ENCODE measurements at places on chromosomes 11 and 22.

DNA sequence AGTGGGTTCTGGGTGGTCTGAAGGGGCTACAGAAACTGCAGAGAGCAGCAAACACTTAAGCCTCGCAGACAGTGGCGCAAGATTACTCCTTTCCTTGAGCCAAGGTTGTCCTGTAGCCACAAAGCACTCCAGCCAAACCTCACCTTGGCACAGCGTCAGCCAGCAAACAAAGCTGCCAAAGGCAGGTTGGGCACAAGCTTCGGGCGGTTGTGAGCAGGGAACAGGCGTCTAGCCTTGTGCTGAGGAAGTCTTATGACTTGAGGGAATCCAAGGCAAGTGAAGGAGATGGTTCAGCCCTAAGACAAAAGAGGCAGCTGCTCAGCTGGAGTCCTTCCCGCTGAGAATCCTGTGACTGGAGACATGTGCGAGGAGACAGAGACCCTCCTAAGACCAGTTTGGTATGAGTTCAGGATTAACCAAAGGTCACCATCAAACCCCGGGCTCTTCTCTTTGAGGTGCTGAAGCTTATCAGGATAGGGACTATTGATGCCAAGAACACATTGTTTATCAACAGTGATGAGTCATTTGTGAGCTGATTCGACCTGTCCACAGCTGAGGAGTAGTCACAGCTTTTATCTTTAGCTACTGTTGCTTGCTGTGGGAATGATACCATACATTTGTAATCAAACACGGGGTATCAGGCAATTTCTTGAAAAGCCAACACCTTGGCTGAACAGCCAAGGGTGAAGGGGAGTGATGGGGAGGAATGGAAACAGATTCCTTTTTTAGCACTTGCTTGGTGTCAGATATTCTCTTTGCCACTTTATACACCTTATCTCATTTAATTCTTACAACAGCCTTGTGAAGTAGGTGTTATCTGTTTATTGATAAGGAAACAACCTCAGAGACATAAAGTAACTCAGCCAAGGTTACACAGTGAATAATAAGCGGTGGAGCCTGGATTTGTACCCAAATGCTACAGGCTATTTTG is 4.6 kb downstream of the ADM start:
- no peak for DNase-seq

GRCh38 chr11:76597533-76598425 is 72.8 kb downstream of the LRRC32 start:
- no peak for DNase-seq

DNA sequence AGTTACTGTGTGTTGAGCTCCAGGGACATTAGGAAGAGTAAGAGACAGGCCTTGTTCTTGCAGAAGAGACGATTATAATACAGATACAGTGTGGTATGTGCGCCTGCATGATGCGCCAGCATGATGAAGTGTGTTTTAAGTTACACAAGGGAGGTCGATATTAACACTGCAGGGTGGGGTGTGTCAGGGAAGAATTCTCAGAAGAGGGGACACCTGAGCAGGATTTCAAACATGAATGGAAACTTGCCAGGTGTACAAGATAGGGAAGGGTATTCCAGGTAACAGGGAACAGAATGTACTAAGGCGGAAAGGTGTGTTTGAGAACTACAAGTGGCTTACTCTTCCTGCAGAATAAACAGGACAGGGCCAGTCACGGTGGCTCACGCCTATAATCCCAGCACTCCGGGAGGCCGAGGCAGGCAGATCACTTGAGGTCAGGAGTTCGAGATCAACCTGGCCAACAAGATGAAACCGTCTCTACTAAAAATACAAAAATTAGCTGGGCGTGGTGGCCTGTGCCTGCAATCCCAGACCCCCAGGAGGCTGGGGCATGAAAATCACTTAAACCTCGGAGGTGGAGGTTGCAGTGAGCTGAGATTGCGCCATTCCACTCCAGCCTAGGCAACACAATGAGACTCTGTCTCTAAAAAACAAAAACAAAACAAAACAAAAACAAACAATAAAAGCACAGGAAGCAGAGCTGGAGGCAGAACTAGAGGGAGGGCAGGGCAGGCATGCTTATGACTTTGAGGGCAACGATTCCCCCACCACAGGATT is 59.0 kb downstream of the SYN3 start:
- no peak for DNase-seq

DNA sequence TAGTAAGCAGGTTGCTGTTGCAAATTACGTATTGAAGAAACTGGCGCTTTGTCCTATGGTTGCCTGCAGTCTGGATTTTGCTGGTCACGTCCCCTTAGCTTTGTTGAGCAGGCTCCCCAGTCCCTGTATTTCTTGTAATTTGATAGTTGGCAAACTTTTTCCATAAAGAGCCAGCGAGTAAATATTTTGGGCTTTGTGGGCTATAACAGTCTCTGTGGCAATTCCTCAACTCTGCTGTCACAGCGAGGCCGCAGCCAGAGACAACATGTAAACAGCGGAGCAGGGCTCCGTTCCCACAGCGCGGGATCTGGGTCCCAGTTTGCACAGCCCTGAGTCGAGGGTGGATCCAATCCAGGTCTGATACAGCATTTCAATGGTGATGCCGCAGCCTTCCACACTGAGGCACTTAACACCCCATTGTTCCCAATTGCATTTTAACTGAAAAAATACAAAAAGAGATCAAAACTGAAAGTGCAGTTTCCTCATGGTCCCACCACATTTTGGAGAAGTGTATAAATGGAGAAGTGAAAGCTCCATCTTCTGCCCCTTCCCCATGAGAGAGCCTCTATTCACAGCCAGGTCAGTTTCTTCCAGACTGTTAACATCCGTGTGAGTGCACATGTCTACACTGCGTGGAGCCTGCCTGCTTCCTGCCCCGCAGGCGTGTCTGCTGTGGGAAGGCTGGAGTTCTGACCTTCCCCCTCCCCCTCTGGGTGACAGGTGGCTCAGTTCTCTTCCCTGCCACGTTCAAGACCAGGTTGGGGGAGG is 89.1 kb downstream of the RPS6KA4 start:
- DNase-seq, result no peak

GRCh38 chr11:72752088-72752914 is at the start of gene ARAP1:
TSS of gene ARAP1 (minus strand) at chr11:72752408. CDS start at chr11:72727128, 25,280 bp downstream.
- DNase-seq, result peak; percentile 43

DNA sequence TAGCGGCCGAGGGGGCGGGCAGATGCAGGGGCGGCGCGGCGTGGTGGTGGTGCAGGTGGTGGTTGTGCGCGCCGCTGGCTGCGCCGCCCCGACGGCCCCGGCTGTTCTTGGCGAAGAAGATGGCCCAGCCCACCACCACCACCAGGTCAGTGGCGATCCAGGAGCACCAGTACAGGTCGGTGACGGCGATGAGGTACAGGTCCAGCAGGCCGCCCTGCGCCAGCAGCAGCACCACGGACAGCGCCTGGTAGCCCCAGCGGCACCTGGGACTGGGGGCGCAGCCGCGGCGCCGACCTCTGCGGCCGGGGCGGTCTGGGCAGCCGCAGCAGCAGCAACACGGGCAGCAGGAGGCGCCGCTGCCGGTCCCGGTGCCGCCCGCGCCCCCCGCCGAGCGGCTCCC is 879 bp downstream of the TMEM121B start:
- DNase-seq, result no peak

DNA sequence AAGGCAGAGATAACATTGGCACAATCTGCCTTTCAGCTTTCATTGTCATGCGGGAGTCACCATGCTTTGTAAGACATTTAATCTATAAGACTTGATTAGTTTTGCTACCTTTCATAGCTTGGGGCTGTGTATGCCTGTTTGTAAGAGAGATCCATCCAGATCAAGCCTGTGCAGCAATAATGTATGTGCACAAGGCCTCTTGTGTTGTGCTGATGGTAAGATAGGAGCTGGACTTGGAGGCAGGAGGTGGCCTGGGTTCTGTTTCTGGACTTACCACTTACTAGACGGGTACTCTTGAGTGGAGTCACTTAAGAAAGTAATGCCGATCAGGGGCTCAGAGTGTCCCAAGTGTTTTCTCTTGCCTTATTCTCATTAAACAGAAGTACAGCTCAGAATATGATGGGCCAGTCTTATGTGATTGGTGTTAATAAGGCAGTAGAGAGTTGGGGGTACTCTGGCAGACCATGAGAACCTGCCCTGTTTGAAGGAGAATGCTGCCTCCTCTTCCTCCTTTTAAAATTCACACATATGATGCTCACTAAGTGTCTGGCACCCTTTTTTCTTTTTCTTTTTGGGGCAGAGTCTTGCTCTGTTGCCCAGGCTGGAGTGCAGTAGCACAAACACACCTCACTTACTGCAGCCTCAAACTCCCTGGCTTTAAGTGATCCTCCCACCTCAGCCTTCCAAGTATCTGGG is 30.9 kb downstream of the PTPRJ start:
- no peak for DNase-seq

GRCh38 chr11:45657496-45658260 is 7.7 kb downstream of the CHST1 start:
- no peak for DNase-seq

- DNase-seq, result no peak
These were observed 15.1 kb downstream of the P2RY2 start for GRCh38 chr11:73233211-73233610.

DNA sequence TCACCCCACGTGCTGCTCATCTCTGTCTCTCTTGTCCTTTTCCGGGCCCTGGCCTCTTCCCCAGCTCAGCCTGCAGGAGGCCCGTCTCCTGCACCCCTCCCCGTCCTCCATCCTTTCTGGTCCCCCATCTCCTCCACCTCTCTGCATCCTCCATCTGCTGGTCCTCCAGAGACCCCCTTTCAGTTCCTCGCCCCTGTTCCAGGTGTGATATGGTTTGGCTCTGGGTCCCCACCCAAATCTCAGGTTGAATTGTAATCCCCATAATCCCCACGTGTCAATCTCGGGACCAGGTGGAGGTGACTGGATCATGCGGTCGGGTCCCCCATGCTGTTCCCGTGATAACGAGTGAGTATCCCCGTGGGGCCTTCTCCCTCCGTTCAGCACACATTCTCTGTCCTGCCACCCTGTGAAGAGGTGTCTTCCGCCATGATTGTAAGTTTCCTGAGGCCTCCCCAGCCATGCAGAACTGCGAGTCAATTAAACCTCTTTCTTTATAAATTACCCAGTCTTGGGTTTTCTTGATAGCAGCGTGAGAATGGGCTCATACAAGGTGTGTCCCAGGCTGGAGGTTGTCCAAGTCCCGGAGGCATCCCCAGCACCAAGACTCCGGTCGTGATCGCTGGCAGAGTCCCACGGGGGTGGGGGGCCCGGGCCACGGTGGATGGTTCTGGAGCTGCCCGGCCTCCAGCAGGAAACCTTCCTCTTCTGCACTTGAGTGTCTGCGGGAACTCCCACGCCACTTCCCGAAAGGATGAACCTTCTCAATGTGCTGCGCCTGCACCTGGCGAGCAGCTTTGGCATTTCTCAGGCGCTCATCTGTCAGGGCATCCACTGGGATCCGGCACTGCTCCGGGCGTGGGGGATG is 29.0 kb upstream of the TOLLIP start:
- no peak for DNase-seq

DNA sequence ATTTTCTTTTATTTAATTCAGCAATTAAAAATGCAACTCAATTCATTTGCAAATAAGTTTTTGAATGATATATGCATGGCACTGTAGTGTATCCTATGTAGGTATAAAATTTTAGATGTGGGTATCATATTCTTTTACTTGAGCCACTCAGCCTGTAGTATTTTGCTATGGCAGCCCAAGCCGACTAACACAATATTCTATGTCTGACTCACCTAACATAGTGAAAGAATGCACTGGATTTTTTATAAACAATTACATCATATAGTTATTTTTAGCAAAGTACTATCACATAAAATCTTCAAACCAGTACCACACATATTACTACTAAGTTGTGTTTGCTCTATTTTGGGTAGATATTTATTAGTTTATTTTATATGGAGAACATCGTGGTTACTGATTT is 21.9 kb upstream of the GRIA4 start:
- DNase-seq, result no peak

- no peak for DNase-seq
These were observed 55.8 kb upstream of the RRAS2 start for GRCh38 chr11:14414470-14415461.

DNA sequence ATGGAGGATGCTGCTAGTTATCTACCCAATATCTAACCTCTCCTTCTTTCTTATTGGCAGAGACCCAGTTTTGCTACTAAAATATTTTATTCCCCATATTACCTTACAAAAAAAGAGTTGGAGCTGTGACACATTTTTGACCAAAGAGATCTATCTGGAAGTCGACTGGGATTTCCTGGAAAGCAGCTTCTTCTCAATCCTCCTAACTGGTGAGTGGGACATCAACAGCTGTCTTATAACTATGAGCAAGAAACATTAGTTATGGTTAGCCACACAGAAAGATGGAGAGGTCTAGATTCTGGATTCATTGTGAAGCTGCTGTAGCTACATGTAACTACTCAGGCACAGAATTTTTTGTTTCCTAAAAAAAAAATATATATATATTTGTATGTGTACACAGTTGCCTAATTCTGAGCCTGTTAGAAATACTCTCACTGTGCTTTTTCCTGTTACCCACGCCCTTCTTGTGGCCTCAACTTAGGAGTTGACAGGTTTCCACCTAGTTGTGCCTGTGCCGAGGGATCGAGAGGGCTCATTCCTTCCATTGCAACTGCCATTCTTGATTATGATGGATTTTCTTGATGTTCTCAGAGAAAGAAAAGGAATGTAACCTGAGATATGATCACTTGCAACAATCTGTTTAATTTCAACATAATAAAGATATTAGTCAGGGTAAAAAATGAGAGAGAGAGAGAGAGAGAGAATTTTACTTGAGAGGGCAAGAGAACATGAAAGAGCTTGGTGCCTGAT is 142.0 kb downstream of the SLC17A6 start:
- DNase-seq, result no peak

- no peak for DNase-seq
These were observed 3.4 kb upstream of the IGLL5 start for GRCh38 chr22:22884010-22884887.

- no peak for DNase-seq
These were observed 9.2 kb downstream of the ZNF74 start for GRCh38 chr22:20402960-20403778.

DNA sequence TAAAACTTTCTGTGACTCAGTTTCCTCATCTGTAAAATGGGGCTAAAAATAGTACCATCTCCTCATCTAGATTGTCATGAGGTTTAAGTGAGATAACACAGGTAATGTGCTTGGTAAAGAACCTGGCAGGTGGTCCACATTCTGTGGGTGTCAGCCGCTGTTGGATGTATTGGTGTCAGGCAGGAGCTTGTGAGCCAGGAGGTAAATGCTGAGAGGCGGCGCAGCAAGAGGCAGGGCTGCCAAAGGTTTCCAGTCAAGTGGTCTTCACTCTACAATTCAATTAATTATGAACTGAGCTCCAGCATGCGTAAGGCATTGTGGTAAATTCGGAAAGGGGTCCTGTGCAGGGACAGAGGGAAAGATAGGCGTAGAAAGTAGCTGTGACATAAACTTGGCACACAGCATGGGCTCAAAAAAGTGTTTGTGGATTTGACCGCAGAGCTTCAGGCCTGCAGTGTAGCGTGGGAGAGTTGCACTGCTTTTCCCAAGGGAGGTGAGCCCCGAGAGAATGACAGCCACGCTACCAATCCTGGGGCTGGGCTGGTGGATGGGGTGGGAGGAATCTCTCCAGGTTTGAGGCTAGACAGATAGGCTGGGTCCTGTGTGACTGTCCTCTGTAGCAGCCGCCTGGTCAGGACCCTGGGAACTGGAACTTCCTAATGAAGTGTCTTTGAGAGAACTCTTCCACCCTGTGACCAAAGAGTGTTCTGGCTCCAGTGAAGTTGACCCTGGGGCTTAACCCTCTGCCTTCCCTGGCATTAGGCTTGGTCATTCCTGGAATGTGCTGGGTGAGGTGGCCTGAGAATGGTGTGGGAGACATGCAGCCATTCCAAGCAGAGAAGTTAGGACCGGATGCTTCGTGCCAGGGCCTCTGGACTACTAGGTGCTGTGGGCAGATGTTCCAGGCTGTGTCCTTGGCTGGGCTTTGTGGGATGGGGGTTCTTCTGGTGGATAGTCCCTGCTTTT is 122.4 kb downstream of the FEZ1 start:
- DNase-seq, result no peak

- DNase-seq, result no peak
These were observed 268.4 kb downstream of the ETS1 start for GRCh38 chr11:128318856-128319474.
